ENCODE measurements at places on chromosomes 7 and 10.

- peak; percentile 59 for DNase-seq
These were observed 151.0 kb downstream of the CHN2 start for GRCh38 chr7:29345590-29345989.

- DNase-seq = no peak
These were observed 14.1 kb upstream of the WDR86 start for GRCh38 chr7:151423936-151424335.

DNA sequence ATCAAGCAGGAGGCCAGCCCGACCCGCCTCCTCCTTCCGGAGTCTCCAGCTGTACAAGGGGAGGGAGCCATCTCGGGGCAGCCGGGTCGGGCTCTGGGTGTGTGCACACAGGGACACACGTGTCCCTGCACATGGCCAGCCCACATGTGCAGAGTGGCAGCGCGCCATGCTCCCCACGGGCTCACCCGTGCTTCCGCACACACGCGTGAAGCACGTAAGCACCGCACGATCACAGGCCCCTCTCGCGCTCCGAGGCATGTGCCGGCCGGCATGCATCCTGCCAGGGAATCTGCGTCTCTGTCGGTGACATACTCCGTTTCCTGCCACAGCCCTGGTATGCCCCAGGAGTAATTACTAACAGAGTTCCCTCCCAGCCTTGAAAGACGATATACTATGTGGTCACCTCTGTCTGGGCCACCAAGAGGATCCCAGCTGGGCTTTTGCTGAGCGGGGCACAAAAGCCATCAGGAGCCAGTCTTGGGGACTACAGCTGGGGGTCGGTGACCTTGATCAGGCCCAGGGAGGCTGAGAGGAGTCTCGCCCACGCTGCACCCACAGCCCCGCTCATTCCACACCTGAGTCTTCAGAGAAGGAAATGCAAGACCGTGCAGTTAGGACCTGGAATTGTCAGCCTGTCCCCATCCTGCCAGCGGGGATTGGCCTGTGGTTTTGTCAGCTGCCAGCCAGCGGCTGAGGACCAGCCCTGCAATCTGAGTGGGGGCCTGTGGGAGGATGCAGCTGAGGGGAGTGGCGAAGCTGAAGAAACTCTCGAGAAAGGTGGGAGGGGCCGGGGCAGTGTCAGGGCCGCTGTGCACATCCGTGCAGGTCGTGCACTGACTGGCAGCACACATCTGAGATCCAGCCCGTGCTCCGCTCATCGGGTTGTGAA is 11.0 kb upstream of the LFNG start:
- no peak for DNase-seq

DNA sequence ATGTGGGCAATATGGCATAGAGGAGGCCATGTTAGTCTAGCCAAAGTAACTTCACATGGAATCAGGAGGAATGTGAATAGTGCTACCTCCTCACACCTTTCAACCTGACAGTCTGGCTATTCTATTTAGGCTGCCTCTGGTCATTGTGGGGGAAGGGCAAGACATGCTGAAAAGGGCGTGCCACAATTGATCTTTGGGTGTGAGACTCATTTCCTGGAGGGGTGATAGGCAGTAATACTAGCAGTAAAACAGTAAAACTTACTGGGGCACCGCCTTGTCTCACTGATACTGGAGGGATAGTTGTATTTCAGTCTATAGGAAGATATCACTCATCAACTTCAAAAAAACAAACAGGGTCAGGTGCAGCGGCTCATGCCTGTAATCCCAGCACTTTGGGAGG is 88.7 kb downstream of the TMEM168 start:
- no peak for DNase-seq

DNA sequence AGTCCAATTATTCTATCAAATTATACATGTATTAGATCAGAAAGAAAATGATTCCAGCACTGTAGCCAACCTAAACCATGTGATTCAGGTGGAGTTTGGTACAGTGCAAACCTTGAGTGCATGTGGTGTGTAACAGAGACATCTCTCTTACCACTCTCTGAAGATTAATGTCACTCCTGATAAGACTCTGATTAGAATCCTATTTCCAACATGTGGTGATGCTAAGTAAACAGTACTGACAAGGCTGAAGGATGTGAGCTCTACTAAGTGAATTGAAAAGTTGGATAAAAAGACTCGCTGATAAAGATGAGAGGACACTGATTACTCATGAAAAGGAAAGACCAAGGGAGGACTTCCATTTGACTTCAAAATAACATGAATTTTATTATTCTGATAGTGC is 232.0 kb downstream of the SDK1 start:
- no peak for DNase-seq

DNA sequence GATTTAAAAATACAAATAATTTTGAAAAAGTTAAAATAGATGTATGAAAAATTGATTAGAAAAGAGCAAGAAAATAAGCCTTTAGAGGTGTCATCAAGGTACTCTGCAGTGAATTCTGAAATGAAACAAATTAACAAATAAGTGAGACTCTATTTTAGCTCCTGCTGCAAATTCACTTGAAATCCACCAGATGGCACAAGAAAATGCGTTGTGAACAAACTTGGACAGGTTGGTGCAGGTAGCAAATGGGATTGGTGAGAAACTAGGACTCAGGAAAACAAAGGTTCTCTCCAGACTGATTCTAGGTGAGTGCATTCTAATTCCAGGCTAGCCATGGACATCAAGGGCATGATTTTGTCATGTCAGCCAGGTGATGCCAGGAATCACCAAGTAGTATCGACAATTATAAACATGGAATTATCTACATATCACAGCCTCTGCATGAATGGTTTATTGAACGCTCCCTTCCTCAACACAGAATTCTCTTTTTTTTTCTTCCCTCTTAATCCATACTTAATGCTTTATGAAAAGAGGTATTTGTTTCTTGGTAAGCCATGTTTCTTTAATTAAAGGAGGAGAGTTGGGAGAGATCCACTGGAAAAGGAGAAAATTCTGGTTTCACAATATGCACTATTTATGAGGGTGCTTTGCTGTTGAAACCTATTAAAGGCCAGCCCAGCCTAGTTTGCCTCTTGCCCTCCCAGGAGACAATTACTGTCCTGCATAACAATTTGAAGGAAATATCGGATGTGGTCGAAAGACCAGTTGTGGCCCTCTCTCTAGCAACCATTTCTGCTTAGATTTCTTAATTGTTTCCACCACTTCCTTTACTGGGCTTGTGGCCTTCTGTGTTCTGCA is 118.1 kb downstream of the ZNF365 start:
- DNase-seq = peak; percentile 32

- DNase-seq = no peak
These were observed 271.3 kb downstream of the FGFR2 start for GRCh38 chr10:121326905-121327304.

GRCh38 chr10:101566333-101567164 is 21.5 kb downstream of the POLL start:
- no peak for DNase-seq

GRCh38 chr10:31242902-31243301 is 76.1 kb upstream of the ZEB1 start:
- DNase-seq = no peak

DNA sequence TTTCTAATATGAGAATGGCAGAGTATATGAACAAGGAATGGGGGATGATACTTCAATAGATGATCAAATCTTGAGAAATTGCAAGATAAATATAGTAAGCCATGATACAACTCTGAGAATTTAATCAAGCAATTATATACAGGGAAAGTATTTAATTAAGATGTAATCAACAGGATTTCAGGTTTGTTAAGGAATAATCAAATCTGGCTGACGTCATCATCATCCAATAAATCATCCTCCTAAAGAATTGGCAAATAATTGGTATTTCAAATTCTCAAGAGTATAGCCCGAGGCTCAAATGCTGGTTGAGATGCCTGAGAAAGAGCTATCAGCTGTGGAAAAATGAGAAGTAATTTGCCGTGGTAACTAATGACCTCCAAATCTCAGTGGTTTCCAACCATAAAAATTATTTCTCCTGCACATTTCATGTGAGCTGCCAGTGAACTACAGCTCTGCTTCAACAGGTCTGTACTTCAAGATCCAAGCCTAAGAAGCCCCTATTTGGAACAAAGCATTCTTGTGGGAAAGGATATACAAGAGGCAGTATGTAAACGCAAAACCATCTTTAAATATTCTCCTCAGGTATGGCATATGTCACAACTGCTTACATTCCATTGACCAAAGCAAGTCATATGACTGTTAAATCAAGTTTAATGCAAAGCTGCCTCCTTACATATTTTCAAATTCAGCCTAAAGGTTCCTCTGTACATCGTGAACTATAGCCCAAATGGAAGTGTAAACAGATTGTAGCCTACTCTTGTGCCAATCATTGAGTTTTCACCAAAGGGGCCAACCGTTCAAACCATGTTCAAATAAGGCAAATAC is 503.0 kb downstream of the KIF20B start:
- DNase-seq = no peak

- peak; percentile 52 for DNase-seq
These were observed 50.9 kb downstream of the GALNT11 start for GRCh38 chr7:152076324-152076821.

DNA sequence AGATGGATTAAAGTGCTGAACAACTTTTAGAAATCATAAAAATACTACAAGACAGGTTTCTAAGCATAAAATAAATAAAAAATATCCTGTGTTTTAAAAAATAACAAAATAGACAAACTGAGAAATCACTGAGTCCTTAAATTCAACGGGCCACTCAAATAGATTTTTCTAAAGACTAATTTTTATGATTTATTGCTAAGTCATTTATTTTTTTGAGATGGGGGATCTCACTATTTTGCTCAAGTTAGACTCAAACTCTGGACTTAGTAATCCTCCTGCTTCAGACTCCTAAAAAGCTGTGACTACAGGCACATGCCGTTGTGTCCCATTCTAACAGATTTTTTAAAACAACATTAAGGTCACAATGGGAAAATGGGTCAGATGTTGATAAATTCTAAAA is 121.0 kb upstream of the THSD7A start:
- no peak for DNase-seq

DNA sequence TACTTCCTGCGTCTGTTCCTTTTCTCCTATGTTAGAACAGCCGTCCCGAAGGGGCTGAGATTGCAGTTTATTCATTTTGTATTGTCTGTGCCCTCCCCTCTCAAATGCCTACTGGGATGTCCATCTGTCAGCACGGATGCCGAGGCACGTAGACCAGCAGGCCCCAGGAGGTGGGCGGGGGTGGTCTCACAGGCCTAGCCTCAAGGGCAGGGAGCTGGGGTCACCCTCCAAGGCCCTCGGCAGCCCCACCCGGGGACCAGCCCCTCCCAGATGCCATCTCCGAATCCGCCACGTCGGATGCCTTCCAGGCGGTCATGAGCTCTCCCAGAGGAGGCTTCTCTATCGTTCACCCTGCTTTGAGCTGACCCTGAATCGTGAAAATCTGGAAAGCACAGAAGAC is 59.7 kb downstream of the ELFN1 start:
- no peak for DNase-seq

GRCh38 chr10:75788394-75789205 is 357.2 kb downstream of the LRMDA start:
- DNase-seq = peak; percentile 6

DNA sequence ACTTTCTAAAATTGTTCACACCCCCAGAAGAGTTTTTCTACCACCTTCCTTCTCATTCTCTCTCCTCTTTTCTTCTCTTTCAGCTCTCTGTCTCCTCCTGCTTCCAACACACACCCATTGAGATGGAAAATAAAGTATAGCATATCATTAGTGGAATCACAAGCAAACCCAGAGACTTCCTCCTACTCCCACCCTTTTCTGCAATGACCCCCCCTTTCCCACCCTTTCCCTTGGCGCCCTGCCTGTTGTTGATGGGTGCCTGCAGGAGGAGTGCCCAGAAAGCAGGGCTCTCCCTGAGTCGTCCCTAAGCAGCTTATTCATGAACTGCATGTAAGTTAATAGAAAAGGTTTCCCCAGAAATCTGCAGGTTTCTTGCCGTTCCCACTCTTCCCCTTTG is 300.0 kb downstream of the PLXNA4 start:
- no peak for DNase-seq

DNA sequence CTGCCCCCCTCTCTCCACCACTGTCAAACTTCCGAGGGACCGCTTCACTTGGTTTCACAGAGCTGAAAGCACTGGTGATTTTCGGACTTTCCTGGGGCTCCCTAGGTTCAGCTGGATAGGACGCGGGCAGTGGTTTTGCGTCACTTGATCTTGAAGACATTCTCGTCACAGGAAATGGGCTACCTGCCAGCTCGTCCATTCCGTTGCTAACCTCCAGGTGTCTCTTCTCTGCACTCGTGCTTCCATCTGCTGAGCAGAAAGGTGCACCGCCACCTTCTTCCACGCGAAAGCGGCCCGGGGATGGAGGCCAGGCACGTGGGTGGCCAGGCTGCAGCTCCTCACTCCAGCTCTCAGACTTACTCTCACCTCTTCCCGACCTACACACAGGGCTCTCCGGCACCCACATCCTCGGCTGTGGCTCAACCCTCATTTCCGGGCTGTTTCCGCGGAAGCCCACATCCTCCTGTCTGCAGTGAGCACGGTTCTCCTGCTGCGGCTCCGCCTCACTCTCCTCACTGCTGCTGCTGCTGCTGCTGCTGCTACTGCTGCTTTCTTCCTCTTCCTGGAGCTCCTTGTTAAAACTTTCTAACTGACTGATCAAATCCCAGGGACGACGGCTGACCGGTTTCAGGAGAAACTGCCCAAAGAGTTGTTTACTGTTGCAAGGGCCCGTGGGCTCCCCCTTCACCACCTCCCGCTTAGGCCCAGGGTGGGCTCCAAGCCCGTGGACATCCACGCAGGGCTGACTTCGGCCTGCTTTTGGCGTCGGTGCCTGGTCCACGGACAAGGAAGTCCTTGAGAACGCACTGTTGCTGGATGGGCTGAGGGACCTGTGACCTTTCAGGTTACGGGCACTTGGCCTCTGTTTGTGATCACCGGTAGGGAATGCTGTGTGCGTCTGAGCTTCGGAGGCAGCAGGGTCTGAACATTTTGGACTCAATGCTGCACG is 32.1 kb downstream of the JCAD start:
- DNase-seq = no peak

- DNase-seq = no peak
These were observed 3.4 kb downstream of the STAM start for GRCh38 chr10:17647326-17647725.

DNA sequence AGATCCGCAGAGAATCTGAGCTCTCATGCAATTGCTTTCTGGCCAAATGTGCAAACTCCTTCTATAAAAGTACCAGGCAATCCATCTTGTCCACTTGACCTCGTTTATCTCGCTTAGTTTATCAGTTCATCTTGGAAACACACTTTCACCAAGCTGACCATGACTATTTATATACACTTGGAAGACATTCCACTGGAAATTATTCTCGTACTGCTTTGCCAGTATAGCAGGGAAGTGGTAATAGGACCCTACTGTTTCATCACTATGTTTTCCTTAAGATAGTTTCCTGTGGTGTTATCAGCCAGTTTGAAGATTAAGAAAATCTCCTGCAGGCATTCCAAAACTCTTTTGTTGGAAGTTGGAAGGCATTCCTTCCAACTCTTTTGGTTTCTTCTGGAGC is 115.3 kb upstream of the FAM171A1 start:
- DNase-seq = no peak

DNA sequence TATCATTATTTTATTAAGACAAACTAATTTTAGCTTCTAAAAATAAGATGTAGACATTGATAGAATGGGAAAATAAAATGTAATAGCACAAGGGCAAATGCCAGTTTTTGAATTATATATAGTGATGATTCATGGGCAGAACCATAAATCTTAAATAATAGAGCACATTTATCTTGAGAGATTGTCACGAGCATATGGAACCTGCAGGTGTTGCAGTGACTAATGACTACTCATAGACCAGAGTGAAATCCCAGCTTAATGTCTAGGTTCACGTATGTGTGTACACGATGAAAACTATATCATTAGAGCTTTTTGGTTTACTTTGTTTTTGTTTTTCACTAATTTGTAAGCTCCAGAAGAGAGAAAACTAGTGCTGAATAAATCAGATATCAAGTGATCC is 150.2 kb upstream of the CACNA2D1 start:
- no peak for DNase-seq
